ENCODE measurements at places on chromosomes 6 and 20. TPM values are rescaled to one million over a fixed set of nuclear protein-coding genes. Genes with fewer than 3 reads are reported as not detected.

- DNase-seq: no peak
These were observed 118.1 kb downstream of the QKI start for GRCh38 chr6:163532526-163533078.

Gene GTF3C6
- 116 TPM for total RNA-seq

DNA sequence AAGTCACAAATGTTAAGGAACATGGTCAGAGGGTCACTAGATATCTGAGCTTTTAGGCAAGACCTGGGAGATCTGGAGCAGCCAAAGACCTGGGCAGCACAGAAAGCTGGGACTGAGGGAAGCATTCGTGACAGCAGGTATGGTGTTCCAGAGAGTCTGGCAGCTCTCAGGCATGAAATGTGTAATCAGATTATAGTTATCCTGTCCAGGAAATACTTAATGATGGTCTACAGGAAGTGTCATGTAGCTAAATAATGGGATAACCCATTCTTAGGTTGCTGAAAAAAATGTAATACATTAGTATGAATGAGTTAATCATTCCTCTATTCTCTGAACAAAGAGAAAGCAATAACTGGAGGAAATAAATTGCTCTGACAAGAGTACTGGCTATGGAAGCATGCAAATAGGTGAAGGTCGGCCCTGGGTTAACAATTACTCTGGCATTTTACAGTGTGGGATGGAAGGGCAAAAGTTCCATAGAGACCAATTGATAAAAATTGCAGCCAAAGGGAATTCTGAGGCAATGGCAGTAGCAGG, 740.5 kb downstream of the CBLN4 start:
- no peak for DNase-seq

- no peak for DNase-seq
These were observed 469 bp downstream of the GTSF1L start for GRCh38 chr20:43726333-43726732.

- DNase-seq: no peak
These were observed 85.2 kb upstream of the PHACTR3 start for GRCh38 chr20:59518881-59519706.

DNA sequence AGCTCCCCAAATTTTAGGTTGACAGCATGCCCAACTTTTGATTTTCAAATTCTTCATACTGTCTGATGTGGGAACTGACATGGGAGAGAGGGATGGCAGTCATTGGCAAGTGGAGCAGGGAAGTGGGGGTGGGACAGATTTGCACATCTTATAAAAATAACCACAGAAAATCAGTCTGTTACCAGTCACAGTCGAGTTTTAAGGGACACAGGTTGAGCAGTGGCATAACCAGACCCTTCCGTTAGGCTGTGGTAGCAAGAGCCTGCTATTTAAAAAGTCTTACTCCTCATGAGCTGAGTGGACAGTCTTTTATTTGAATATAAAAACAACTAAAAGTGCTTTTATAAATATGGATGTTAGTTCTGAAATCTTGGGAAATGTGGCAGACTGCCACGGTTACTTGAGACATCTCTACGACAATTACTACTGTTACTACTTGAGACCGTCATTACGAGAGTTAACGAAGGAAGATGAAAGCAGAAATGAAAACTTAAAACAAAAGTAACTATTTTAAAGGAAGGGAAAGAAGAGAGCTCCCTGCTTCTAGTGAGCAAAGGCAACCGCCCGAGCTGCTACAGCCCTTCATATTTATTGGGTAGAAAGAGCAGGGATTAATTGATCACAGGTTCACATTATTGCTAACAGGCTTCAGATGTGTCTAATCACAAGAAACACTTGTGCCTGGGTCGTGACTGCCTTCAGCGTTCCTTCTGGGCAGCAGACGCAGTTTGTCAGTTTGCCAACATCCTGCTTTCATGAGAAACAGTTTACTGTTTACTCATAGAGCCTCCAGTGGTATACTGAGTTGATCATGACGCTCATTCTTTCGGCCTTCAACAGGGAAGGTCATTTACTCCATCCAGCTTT, 71.3 kb downstream of the EFHC1 start:
- DNase-seq: no peak

GRCh38 chr20:45993197-45993951, 15.3 kb upstream of the MMP9 start:
- no peak for DNase-seq

DNA sequence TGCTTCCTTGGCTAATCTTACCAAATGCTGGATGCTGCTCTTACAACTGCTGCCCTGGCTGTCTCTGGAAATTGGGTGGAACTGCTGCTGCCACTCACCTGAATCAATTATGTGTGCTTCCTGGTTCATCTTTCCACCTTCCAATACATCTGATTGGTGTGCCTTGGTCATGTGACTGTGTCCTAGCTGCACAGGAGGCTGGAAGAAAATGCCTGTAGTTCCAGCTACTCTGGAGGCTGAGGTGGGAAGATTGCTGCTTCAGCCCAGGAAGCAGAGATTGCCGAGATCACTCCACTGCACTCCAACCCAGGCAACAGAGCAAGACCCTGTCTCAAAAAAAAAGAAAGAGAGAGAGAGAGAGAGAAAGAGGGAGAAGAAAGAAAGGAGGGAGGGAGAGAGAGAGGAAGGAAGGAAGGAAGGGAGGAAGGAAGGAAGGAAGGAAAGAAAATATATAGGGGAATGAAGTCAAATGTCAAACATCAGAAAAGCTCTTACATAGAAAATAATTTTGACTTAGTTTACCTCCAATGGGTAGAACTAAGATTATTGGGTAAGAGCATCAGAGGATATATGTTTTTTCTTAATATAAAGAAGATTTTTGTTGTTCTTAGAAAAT, 14.1 kb upstream of the PPARD start:
- DNase-seq: no peak

DNA sequence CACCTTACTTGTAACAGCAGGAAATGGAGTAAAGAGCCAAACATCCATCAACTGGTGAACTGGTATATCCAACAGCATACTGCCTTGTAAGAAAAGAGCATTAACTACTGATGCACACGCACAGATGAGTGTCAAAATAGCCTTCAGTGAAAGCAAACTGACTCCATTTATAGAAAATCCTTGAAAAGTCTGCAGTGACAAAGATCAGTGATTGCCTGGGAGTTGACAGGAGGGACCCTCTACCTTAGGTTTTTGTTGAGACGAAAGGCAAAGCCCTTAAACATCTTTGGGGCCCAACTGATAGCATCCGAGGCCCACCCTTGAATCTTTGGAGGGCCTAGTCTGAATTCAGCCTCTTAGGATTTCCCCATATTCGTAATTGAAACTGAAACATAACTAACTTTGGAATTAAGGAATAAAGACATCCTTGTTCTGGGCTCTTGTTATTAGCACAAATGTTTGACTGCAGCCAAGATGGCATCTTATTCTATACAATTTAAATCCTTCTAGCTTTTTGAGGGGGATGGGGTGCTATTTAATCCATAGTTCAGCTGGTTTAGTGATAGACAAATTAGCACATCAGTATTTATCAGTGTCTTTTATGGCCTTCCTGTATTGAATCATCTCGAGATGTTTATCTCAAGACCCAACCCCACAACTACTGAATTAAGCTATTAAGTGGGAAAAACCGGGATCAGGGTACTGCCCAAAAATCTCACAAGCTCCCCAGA, 13.0 kb downstream of the FBXO5 start:
- DNase-seq: no peak

Gene FILIP1
- 156 TPM for total RNA-seq

Gene CBLN4
- total RNA-seq: not detected

DNA sequence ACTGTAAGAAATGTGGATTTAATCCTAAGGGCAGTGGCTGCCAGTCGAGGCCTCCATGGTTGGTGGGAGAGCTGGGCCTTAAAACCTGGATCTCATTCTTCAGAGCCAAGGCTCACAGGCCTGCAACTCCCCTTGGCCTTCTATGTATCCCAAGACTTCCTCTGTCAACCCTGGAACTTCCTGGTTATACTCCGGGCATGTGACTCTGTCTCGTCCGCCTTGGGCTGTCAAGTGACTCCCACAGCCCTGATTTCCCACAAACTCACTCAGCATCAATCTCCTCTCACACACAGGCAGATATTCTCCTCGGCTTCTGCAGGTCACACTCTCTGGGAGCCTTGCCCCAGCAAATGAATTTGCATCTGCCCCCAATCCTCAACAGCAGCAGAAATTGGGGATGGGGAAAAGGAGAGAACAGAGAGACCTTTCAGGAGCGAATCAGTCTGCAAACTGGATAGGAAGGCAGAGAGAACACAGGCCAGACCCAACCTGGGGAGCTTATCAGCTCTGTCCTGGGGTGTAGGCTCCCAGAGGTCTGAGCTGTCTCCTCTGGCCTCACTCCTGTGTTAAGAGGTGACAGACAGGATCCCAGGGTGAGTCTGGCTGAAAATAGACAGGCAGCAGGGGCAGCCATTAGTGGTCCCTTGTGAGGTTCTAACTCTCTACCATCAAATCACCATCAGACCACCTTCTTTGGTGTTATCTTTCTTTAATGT, 30.4 kb upstream of the PREX1 start:
- DNase-seq: no peak

DNA sequence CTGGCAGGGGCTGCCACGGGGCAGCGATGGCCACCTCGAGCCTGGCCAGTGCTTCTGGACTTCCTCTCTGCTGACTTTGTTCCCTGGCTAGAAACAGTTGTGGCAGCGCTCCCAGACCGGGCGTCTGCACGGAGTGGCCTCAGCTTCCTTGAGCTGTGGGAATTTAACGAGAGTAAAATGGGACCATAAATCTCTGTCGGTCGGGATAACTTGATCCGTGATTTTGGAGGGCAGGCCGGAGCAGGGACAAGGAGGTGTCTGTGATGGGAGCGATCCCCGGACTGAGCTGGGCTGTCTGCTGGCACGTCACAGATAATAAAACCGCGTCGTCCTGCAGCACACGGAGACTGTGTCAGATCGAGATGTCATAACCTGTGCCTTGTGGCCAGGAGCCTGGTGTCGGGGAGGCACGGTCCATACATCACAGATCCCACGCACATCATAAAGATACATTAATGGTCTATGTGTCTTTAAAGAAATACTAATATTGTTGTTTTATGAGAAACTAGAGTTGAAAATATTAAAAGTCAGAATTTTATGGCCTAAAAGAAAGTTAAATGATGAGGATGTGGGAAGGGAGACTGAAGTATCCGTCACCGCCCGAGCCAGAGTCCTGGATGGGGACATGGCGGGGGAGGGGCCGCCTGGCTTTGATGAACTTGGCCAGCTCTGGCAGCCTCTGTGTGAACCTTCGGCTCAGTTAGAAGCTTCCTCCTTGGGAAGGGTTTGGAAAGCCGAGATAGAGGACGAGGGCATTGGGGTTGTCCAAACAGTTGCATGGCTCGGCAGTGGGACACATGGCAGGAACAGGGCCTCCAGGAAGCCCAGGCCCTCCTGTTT, 6.5 kb upstream of the RBBP8NL start:
- DNase-seq: peak; percentile 61

GRCh38 chr20:63837479-63837878, 6.4 kb upstream of the ZBTB46 start:
- DNase-seq: no peak

GRCh38 chr6:54515713-54516112, 207.5 kb downstream of the TINAG start:
- no peak for DNase-seq

DNA sequence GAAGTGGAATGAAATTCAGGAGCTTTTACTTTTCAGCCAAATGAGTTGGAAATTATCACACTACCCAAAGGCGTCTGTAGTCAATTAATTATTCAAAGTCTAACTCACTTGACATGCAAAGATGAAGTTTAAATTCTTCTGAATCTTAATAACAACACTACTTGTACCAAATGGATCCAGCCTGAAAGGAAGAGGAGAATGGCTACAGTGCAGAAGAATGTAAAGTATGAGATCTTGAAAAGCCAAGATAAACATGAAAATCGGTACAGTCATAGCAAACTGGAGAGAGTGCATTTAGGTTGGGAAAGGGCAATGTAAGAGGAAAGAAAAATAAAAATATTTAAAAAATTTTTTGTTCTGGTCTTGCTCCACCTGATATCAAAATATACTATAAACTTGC, 195.5 kb downstream of the SIM1 start:
- no peak for DNase-seq

DNA sequence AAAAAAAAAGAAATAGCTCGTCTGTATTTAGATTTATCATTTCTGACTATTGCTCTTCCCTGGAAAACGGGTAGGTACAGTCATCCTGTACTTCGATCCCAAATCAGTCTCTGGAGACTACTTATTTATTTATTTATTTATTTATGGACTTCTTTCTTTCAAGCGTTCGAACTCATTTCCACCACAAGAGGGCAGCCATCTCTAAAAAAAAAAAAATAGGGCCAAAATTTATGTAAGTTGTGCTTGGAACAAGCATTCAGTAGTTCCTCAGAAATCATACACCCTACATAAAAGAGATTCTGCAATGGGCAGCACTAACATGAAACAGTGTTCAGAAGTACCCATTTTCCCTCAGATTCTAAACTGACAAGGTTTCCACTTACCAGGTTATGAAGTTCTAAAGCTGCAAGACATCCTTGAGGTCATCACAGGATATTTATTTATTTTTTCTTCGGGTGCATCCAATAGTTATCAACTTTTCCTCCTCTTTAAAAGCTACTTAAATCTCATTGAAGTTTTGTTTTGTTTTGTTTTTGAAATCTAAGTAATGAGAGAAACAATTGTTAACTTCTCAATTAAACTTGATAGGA, 1.9 kb upstream of the BMP2 start:
- no peak for DNase-seq

- no peak for DNase-seq
These were observed 21.5 kb downstream of the BMP6 start for GRCh38 chr6:7747433-7747832.

DNA sequence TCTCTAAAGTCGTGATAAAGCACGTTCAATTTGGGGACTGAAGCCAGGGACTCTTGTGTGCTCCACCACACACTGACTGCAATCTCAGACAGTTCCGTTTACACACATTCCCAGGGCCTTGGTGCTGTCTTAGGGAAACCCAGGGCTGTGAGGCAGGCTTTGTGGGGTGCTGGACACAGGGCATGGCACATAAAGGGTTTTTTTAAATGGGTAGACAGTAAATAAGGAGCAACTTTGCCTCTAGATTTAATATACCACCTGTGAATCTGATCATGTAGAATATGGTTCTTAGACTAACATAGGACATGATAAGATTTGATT, 2.3 kb downstream of the ENTPD6 start:
- DNase-seq: no peak

DNA sequence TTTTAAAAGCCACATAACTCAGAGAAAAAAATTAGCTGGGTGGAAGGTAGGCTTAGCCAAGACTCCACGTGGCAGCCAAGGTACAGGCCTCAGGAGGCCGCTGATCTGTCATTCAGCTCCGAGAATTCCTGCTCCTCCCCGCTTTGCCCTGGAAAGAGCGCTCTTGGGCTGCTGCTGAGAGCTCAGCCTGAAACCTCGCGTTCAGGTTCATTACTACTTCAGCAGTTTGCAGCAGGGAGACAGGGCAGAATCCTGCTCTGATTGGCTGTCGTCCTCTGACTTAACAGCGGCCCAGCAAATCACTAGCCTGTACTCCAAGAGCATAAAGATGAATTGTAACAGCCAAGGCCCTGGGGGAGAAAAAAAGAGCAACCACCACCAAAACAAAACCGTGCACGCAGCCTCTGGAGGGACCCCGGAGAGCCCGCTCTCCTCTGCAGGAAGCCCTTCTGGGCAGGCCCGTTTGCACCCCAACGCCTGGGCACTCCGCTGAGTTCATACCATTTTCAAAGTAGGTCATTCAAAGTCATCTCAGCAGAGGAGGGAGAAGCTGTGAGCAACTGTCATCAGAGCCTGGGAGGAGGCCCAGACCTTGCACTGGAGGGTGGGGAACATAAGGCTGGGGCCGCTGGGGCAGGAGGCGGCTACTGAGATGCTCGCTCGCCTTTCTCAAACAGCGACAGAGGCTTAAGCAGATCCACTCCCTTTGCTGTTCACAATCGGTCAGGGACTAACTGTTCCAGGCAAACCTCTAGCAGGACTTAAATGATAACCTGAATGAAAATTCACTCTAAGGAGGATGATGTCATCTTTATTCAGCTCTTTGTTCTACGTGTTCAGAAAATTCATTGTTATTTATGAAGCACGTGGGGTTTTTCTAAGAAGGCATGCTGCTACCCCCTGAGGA, 42.3 kb upstream of the ATXN1 start:
- DNase-seq: peak; percentile 53

Data from left ventricle myocardium superior (tissue), 1 donor.